ENCODE measurements at places on chromosomes 5 and 9.

GRCh38 chr5:174383210-174384167 is 338.0 kb downstream of the NSG2 start:
- no peak for DNase-seq

DNA sequence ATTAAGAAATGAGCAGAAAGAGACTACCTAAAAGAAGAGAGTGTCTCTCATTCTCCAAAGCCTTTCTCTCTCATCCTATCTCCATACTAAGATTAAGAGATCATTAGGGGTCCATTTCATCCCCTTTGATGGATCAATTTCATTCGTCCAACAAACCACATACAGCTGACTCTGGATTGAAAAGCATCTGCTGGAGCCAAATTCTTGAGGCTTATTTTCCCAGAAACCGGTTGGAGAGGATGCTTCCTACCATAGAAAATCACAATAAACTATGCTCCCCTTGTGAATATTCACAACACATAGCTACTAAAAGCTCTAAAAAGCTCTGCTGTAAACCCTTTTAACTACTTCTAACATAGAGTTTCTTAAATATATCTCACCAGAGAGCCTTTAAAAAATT is 755.0 kb upstream of the ZNF608 start:
- DNase-seq: peak; percentile 15

- DNase-seq: no peak
These were observed 20.9 kb upstream of the BOD1 start for GRCh38 chr5:173637340-173637739.

- DNase-seq: no peak
These were observed 85.5 kb upstream of the ZNF169 start for GRCh38 chr9:94173632-94174031.

DNA sequence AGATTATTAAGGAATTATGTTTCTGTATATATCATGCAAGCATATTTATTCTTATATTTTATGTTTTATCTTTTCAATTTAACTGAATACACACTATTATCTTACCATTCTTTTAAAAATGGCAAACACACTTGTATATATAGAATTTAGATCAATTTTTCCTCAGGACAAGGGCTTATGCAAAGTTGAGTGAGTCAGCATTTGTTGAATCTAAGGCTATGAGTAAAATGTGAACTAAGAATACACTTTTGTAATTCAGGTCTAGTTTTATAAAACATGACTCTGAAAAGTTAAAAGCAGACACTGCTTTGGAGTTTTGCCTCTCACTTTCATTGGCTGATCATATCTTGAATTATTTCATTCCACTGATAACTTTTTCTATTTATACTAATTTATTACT is 127.8 kb downstream of the FOCAD start:
- no peak for DNase-seq

DNA sequence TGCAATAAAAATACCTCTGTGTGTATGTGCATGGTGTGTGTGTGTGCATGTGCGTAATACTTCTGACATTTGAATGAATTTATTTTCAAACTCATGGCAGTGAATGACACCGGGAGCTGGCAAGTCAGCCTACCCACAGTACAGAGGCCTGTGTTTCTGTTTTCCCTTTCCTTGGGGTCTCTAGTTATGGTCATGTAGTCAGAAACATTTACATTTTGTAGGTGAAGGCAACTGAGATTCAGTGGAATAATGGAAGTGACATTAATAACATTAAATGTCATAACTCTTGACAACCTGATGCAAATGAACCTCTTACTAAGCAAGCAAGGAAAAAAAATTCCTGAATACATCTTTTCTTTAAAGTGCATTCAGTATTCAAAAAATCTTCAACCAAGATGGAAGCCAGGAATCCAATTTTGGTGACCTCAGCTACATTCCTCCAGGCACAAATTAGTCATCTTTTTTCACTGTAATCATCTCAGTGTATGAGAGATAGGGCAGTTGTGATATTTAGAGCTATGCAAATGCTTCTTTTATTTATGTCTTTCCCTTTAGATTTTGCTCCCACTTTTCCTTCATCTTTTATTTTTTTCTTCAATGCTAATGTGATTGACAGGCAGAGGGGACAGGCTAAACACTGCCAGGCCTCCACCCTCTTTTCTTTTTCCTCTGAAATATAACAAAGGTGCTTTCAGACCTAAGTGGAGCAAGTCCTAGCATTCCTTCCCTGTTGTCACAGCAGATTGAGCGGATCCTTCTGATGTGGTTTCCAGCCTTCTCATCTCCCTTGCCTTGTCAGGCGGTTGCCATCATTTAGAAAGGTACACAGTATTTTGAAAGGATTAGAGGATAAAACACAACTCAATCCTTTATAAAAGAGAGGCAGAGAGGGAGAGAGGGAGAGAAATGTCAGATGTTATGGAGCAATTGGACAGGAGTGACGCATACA is 569.8 kb upstream of the ADAMTS16 start:
- DNase-seq: no peak

GRCh38 chr9:73683862-73684591 is 532.4 kb downstream of the ANXA1 start:
- peak; percentile 7 for DNase-seq

GRCh38 chr5:100110497-100110896 is 424.7 kb upstream of the FAM174A start:
- DNase-seq: no peak

GRCh38 chr5:107619781-107620180 is 51.0 kb downstream of the EFNA5 start:
- no peak for DNase-seq

DNA sequence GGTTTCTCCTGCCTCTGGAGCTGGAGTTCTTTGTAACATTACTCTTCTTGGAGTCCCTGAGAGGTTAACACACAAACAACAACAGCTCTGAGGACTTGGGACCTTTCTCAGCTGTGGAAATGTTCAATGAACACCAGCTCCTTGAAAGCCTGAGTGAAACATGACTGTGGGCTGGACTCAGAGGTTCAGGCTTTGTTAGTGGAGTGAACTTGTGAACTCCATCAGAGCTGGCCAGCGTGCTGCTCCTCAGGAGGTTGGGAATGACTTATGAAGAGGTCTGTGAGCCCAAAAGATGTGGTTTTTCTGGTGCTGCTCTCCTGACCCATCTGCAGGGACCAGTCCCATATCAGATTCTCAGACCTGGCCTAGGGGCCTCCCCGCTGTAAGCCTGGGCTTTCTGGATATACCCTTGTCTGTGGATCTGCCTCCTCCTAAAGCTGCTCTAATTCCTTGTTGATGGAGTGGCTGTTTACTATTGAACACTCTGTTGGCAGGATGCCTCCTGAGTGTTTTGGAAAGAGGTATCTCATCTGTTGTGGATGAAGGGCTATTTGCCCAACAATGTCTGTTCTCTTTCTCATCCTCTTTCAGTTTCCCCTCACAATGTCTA is 170.0 kb upstream of the GDNF start:
- DNase-seq: no peak

GRCh38 chr9:134177624-134178393 is 13.4 kb upstream of the RNU6ATAC start:
- DNase-seq: no peak

DNA sequence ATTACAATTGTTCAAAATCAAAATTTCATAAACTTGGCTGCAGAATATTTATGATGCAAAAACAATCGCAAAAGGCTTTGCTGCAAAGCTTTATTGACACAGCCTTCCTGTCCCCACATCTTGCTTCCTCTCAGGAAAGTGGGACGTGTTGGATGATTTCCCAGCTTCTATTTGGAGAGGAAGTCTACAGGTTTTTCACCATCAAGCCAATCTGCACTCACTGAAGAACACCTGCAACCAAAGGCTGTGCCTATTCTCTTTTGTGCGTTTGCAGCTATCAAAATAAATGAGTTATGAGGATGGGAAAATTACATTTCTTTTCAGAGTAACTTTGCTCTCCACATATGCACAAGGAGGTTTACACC is 214.4 kb downstream of the PLK2 start:
- no peak for DNase-seq

GRCh38 chr5:172544371-172545095 is 90.2 kb upstream of the SH3PXD2B start:
- DNase-seq: no peak

- no peak for DNase-seq
These were observed 81.8 kb upstream of the DAP start for GRCh38 chr5:10842823-10843222.

GRCh38 chr9:137236238-137236935 is 4.7 kb upstream of the TUBB4B start:
- DNase-seq: peak; percentile 72

GRCh38 chr5:141524604-141525597 is 36.0 kb downstream of the PCDHGC5 start:
- DNase-seq: peak; percentile 84

DNA sequence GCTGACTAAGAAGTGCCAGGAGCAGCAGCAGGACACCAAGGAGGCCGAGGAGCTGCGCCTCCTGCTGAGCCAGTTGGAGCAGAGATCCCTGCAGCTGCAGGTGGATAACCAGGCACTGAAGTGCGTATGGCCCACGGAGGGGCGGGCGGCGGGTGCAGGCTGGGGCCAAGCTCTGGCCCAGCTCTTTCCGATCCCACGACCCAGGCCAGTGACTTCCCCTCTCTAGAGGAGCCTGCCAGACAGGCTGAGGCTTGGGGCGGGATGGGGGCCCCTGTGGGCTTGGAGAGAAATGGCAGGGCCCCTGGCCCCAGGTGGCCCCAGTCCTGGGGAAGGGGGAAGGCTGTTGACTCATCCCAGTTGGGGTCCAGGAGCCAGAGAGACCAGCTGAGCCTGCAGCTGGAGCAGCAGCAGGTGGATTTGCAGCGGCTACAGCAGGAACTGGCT is 3.6 kb downstream of the PTRH1 start:
- no peak for DNase-seq

GRCh38 chr9:34652602-34653000 is 616 bp downstream of the IL11RA start:
- DNase-seq: no peak

DNA sequence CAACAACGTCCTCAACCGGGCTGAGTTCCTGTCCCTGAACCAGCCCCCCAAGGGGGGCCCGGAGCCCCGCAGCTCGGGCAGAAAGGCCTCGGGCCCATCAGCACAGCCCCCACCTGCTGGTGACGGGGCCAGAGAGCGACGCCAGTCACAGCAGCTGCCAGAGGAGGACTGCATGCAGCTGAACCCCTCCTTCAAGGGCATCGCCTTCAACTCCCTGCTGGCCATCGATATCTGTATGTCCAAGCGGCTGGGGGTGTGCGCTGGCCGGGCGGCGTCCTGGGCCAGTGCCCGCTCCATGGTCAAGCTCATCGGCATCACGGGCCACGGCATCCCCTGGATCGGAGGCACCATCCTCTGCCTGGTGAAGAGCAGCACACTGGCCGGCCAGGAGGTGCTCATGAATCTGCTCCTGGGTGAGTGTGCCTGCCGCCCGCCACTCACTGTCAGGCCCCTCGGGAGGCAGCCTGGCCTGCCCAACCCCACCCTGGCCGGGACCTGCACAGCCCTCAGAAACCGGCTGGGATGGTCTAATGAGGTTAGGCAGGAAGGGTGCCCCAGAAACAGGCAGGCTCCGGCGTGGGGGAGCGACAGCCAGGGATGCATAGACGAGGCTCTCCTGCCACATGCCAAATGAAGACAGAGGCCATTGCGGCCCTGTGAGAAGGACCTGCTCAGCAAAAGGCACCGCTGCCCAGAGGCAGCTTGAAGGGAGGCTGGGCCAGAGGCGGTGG is 678 bp downstream of the PLPP7 start:
- DNase-seq: peak; percentile 48

DNA sequence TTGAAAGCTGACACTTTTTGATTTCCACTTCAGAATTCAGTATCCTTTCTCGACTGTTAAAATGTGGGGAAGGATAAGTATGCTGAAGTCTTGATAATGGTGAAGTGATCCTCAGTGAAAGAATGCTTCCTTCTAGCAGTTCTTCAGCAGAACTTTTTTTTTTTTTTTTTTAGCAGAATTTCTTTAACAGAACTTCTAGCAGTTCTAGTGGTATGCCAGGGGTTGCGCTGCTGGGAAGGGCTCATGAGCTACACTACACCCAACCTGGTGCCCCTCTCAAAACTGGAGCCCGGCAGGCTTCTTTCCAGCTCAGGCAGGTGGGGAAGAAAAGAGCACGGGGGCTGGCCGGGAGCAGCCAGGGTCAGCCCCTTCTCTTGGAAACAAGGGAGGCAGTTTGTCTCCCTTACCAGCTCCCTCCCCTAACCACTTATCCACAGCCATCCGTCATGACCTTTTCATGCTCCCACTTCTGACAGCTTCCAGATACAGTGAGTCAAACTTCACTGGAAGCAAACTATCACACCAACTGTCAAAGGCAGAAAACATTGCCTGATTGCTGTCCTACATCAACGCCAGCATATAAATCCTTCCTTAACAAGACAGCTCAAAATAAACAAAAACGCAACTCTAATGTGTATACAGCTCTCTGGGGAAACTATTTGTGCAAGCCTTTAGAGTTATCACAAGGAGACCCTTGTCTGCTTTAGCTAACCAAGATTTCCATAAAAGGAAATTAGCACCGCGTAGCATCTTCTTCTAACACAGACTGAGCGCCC is 211.5 kb downstream of the GAPVD1 start:
- DNase-seq: no peak

DNA sequence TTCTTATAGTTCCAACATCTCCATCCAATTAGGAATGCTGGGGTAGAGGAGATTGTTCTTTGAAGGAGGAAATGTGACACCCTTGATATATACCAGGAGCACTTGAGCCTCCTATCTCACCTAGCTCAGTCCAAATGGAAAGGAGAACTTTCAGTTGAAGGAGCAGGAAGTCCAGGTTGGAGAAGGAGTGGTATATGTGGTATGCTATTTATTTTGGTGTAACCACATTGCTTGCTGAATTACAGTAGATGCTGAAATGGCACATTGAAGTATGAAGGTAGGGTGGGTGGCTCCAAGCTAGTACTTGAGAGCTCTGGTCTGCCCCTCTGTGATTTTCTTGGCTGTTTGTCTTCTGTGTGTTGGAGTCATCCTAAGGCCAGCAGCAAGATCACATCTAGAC is 6.1 kb downstream of the CSNK1G3 start:
- no peak for DNase-seq

GRCh38 chr9:94779693-94780290 is 53.3 kb downstream of the AOPEP start:
- DNase-seq: no peak

- no peak for DNase-seq
These were observed 376.2 kb upstream of the CLINT1 start for GRCh38 chr5:158235159-158235547.

GRCh38 chr9:117546894-117547678 is 132.2 kb upstream of the ASTN2 start:
- no peak for DNase-seq

- DNase-seq: no peak
These were observed 321.5 kb downstream of the NFIB start for GRCh38 chr9:13992138-13993088.

- DNase-seq: peak; percentile 44
These were observed 60.2 kb upstream of the SLC2A8 start for GRCh38 chr9:127336506-127337352.

DNA sequence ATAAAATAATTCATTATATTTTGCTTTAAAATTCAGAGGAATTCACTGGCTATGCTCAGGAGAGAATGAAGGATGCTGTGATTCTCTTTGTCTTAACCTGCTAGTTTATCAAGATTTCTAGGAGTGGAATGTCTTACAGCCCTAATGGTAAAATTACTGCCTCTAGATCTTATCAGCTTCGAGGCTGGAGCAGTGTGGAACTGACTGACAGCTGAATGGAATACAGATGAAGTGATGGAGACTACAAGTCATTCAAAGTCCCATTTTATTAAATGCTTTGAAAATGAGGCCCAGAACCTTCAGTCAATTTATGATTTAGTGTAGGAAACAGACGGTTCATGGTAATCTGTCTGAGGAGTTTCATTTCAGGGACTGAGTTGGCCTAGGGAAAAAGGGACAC is 202.1 kb downstream of the RFX3 start:
- no peak for DNase-seq

GRCh38 chr9:116387934-116388698 is 234.5 kb downstream of the PAPPA start:
- no peak for DNase-seq

All from globus pallidus (tissue), 1 donor.